Activated naive CD8-positive, alpha-beta T cell treated with anti-CD3 and anti-CD28 coated beads for 36 hours (primary cell): ENCODE measurements at places on chromosomes 12 and 14. TPM values are rescaled to one million over a fixed set of nuclear protein-coding genes. Genes with fewer than 3 reads are reported as not detected.

The TCHP gene
- 22.9 TPM for total RNA-seq

The CIDEB gene
- total RNA-seq, result 6.7 TPM

DNA sequence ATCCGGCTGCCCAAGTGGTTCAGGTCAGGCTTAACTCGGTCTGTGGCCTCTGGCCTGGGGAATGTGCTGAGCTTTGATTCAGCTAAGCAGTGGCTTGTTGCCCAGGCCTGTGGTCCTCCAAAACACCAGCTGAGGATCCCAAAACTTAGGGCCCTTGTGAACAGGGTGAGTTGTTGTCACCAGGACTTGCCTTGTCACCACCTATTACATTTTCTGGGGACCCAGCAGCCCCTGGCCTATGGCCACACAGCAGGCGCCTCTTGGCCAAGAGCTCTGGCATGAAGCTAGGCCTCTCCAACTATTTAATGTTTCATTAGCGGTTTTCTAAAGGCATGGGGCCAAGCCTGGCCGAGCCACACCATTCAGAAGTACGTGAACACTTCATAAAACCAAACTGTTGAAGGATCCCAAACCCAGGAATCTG lies 343.7 kb downstream of the CACNA1C start:
- no peak for DNase-seq

GRCh38 chr12:24553259-24553658 lies 395.6 kb downstream of the BCAT1 start:
- DNase-seq, result no peak
